ENCODE measurements at places on chromosomes 5 and 9.

GRCh38 chr9:84759804-84760203 is 90.3 kb downstream of the NTRK2 start:
- no peaks in the 10 kb centered on the region for H3K36me3 ChIP-seq
- H3K27ac ChIP-seq, result no peak overlapping the region
- H3K4me3 ChIP-seq, result no peak overlapping the region
- no peaks in the 10 kb centered on the region for H3K27me3 ChIP-seq
- H3K4me1 ChIP-seq, result no peaks in the 10 kb centered on the region

DNA sequence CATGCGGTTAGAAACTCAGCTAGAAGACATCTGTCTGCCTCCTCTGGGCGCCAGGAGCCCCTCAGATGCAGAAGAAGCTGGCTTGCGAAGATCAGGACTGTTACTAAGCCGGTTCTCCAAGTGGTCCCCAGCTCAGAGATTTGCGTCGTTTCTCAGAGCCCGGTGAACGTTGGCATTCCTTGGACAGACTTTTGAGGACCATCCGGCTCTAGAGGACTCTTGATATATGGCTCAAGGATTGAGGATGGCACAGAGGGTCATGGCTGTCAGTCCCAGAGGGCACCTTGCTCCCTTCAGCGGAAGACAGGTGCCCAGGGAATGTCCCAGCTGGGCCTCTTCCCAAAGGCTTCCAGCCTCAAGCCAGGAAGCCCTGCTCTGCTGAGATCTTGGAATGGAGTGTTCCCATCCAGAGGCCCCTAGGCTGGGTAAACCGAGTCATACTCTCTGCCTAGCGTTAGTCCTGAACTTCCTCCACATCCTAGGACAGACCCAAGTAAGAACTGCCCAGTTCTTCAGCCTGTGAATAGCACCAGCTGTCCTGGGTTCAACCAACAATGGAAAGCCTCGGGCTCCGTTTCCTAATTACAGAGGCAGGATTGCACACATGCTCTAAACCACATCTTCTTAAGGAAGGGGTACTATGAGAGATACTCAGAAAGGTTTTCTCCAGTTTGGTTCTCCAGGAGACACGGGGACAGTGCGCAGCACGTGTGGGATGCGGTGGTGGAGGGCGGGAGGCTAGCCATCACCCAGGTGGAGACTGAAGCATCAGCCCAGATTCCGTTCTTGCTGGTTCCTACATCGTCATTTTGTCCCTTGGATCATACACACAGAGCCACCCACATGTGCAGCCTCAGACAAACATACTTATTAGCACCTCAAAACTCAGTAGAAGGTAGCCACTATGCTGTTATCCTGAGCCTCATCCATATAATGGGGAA is 51.4 kb downstream of the ZNF354C start:
- no peak overlapping the region for H3K27ac ChIP-seq
- H3K4me1 ChIP-seq, result no peaks in the 10 kb centered on the region
- no peak overlapping the region for H3K4me3 ChIP-seq
- no peaks in the 10 kb centered on the region for H3K36me3 ChIP-seq

DNA sequence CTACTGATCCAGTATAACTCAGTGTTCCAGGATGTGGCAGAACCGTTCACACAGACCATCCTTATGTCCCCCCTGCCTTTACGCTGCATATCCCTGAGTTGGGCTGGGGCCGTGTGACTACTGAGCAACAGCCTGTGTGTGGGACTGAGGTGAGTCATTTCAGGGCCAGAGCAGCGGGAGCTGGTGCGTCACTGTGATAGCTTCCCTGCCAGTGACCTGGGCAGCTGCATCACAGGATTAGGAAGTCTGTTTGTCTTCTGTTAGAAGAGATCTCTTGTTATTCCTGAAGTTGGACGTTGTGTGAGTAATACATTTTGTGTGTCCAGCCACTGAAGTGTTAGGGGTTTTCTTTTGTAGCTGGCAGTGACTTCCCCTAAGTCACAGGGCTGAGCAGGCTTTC is 35.6 kb downstream of the TPPP start:
- H3K4me3 ChIP-seq, result no peak overlapping the region
- H3K4me1 ChIP-seq, result no peaks in the 10 kb centered on the region

GRCh38 chr5:1488882-1489680 is 34.7 kb downstream of the LPCAT1 start:
- no peaks in the 10 kb centered on the region for H3K27me3 ChIP-seq
- no peak for DNase-seq
- H3K4me3 ChIP-seq, result no peak overlapping the region
- H3K36me3 ChIP-seq, result no peaks in the 10 kb centered on the region

DNA sequence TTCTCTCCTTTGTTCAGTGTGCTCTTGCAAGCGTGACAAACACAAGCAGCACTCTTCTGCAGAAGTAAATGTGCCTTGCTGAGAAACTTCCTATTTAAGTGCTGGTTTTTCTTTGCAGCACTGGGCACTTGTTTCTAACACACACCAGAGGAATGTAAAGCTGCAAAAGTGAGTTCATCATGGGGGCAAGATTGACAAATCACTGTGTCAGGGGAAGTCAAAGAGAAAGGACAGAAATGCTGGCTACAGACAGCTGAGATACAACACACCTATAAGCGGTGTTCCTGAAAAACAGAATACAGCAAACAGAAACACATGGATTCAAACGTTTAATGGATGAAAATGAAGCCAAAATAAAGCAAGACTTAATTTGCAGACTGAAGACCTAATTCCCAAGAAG is 19.6 kb downstream of the ROR2 start:
- no peaks in the 10 kb centered on the region for H3K36me3 ChIP-seq
- H3K4me1 ChIP-seq, result no peaks in the 10 kb centered on the region
- H3K4me3 ChIP-seq, result no peak overlapping the region
- DNase-seq, result no peak
